ENCODE measurements at places on chromosomes 5 and 9.

DNA sequence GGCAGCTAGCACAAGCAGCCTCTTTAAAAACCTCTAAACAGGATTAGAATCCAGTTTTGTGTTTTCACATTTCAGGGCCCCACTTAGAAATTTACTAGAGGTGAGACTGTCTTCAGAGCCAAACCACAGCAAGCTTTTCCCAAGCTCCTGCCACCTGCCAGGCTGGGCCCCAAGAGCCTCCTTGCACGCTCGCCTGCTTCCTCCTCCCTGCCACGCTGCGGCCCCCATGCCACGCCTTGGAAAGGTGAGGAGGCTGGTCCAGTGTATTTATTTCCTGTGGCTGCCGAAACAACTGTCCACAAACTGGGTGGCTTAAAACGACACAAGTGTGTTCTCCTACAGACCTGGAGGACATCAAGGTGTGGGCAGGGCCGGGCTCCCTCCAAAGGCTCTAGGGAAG, 43.4 kb downstream of the NKX2-5 start:
- DNase-seq, result no peak

- no peak for DNase-seq
These were observed 4.6 kb downstream of the IER5L start for GRCh38 chr9:129173296-129174101.

DNA sequence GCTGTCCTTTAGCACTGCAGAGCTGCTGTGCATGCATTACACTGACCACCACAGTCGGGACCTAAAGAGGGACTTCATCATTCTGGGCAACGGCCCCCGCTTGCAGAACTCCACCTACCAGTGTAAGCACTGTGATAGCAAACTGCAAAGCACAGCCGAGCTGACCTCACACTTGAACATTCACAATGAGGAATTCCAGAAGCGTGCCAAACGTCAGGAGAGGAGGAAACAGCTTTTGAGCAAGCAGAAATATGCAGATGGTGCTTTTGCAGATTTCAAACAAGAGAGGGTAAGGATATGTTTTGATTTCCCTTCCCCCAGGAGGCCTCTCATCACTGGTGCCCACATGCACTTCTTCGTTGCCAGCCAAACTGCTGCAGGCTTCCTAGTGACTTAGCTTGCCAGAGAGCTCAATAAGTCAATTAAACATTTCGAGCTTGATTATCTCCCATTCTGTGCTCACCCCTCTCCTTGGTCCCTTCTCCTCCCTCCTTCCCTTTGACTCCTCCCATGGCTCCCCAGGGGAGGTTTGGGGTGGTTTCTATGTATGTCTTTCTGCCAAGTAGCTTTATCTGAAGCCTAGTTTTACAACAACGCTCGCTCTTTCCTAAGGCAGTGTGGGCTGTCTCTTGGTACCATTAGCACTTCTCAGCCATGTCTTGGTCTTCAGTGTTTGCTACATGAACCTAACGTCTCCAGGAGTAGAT, 66.7 kb downstream of the ZNF462 start:
- DNase-seq, result no peak

DNA sequence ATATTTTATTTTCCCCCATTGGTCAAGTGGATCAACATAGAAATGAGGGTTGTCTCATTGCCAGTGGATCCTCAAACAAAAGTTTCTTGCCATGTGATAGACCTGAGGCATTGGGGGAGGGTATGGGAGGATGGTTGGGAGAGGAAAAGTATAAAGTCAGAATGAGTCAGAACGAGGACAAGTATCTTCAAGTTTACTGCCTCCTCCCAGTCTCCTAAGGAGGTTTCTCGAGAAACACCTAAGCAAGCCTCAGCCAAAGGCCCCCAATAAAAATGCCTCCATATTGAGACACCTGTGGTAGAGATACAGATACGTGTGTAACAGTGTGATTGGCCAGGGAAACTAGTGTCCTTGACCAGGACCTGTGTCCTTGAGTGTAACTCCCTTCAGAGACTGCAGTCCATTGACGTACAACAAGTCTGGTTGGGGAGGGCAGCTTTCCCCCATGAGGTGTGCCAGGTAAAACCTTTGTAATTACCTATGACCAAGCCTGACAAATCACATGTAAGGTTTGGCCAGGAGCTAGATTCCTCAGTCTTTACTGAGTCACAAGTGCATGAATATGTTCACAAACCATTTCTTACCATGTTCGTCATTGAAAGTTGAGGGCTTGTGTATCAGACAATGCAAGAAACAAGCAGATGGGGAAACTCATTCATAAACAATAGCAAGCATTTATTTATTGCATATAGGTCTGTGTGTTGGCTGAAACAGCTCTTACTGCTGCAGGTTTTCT, 198.6 kb upstream of the SH3GL2 start:
- no peak for DNase-seq

GRCh38 chr5:137446615-137447014, 52.5 kb downstream of the SPOCK1 start:
- no peak for DNase-seq

DNA sequence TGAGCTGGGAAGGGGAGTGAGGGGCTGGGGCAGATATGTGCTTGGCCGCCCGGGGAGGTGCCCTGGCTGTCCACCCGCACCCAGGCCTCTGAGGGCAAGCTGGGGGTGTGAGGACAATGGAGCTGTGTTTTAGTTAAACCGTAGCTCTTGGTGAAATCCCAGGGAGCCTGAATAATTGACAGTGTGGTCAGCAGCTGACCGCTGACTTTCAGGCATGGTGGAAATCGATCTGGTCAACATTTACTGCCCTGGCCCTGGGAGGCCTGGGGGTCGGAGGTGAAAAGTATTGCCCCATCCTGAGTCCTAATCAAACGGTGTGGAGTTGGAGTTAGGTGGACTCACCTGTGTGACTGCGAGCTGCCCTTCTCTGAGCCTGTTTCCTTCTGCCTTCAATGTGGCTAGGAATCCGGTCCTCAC, 31.2 kb upstream of the CRB2 start:
- DNase-seq, result no peak

DNA sequence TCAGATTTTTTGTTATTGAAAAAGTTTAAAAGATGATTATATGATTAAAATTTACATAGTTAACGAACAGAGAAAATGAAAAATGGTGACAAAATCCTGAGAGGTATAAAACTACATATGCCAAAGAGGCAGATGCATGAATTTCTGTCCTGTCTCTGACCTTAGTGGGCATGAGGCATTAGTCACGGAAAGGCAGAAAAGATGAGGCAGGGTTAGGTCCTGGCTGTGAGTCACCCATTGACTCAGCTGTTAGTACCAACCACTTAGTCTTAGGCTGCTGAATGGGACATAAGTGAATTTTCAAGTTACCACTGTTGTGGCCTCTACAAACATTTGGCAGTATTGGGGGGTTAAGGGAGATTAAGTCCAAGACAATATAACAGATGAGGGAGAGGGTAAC, 33.1 kb downstream of the RASA1 start:
- peak; percentile 5 for DNase-seq

DNA sequence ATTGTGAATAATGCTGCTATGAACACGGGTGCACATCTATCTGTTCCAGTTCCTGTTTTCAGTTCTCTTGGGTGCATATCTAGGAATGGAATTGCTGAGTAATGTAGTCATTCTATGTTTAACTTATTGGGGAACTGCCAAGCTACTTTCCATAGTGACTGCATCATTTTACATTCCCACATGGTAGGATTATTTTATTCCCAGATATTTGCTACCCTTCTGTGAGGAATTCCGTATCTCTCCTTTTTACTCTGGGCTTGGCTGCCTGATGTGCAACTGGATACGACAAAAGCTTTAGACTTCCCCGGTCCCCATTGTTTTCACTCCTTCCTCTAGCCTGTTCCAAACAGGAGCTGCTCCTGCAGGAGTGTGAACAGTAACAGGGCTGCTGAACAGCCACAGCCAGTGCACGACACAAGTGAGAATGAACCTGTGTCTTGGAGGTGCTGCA, 7.2 kb downstream of the TAS2R1 start:
- no peak for DNase-seq

DNA sequence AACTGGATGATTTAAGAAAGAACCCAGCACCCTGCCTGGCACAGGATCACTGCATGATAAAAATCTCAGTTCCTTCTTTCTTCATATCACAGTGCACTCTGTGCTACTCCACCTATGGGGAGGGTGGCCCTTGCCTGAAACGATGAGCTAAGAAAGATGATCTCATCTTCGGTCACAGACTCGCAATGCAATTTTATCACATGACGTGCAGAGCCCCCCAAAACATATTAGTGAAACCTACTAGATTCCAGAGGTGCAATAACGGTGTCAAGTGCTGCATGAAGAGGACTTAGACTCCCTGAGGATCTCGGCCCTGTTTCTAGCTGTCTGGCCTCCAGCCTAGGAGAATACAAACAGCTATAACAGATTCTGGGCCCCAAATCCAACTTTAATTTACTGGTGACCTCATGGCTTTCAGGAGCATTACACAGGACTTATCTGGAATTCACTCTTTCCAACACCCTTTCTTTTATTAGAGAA, 104.0 kb downstream of the EBF1 start:
- no peak for DNase-seq

- no peak for DNase-seq
These were observed 32.4 kb downstream of the NEK6 start for GRCh38 chr9:124290053-124290591.

DNA sequence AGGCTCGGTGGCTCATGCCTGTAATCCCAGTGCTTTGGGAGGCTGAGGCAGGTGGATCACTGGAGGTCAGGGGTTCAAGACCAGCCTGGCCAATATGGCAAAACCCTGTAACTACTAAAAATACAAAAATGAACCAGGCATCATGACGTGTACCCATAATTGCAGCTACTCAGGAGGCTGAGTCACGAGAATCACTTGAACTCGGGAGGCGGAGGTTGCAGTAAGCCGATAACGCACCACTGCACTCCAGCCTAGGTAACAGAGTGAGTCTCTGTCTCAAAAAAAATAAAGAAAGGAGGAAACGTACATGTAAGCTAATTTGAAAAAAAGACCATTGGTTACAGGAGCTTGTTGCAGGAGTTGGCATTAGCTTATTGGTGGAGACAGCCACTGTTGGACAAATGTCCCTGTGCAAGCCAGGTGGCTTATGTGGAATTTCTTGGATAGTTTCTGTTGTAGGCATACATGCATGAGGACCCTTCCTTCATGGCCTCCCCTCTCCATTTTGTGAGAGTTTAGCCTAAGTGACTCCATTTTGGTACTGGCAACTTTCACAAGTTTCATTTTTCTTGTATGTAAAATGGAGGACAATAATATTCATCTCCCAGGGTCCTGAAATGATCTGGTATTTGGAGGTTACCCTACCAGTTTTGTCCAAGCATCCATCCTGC, 16.8 kb upstream of the RAB14 start:
- DNase-seq, result no peak

GRCh38 chr9:126371007-126371870, 44.6 kb downstream of the MVB12B start:
- DNase-seq, result no peak

- DNase-seq, result no peak
These were observed 330.4 kb downstream of the TRIM32 start for GRCh38 chr9:117017414-117017985.

GRCh38 chr5:90128551-90128950, 281.0 kb downstream of the CETN3 start:
- no peak for DNase-seq

- no peak for DNase-seq
These were observed 17.7 kb upstream of the FAM120AOS start for GRCh38 chr9:93471124-93471523.

DNA sequence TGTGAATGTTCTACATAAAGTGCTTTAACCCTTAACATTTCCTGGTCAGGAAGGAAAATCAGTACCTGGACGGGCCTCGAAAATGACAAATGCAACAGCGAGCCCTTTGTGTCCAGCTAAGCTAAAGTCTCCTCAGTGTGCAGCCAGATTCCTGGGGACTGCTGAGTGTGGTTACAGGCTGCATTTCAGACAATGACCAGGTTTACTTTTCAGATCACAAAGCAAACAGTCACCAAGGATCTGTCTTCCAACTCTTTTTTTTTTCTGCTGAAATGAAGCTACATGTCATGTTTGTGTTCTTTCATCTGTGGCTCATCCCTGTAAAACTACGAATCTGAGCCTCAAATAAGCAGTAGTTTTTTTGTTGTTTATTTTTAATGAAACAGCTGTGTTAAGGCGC, 20.8 kb downstream of the SLC46A2 start:
- DNase-seq, result no peak

DNA sequence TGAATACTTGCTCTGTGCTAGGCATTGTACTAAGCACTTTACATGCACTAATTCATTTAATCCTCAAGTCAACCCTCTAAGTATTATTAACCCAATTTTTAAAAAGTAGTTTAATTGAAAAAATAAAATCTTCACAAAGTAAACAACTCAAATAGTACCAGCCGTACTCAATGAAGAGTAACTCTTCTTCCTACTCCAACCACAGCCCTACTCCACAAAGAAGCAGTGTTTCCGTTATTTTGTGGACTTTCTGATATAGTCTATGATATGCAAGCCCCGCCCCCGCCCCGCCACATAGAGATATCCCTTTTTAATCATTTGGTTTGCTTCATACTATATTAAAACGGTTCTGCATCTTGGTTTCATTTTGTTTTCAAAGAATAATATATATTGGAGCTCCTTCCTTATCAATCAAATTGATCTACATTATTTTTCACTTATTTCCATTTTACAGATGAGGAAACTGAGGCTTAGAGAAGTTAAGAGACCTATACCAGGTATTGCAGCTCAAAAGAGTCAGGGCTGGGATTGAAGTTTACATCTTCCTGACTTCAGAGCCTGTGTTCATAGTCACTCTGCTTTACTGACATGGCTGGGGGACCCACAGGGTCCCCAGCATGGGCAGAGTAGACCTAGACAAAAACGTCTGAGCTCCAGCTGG, 78.6 kb downstream of the PCDH1 start:
- no peak for DNase-seq

GRCh38 chr5:852431-853401, 1.9 kb upstream of the ZDHHC11 start:
- no peak for DNase-seq

- no peak for DNase-seq
These were observed 159.9 kb downstream of the GOLPH3 start for GRCh38 chr5:32014096-32014745.

DNA sequence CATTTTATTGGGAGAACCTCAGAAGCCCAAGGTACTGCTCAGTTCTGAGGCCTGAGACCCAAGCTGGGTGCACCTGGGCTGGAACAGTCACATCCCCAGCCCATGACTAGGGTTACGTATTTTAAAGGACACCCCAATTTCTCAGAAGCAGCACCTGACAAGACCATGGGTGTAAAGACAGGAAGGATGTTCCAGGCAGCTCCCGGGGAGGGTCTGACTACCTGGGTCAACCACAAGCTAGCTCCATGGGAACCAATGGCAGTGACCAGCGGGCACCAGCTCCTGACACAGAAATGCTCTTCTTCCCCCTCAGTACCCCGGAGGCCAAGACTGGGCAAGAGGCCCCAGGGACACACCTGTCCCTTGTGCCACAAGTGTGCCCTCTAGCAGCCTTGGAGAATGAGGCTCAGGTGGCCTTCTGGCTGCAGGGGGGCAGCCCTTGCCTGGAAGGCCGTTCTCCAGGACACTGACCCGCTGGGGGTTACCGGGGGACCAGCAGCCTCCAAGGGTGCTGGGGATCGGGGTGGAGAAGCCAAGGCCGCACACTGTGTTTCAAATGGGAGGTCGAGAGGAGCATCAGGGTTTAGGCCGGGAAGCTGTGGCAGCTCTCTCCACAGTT, 52.6 kb downstream of the IPPK start:
- no peak for DNase-seq

All from stimulated activated CD4-positive, alpha-beta T cell treated with anti-CD3 and anti-CD28 coated beads, Interleukin-1b, Interleukin-23, amount 100 ng/mL, for 1 hour (primary cell).